ENCODE measurements at places on chromosomes 1 and 21. TPM values are rescaled to one million over a fixed set of nuclear protein-coding genes. Genes with fewer than 3 reads are reported as not detected.

The CLDN19 gene
- not detected for total RNA-seq

The NBPF11 gene
- 4.4 TPM for total RNA-seq

The AGMAT gene
- total RNA-seq: 2.3 TPM

The TTLL7 gene
- total RNA-seq: 1.6 TPM

The LENEP gene
- total RNA-seq: not detected

The NVL gene
- 12.0 TPM for total RNA-seq

The GUCA2B gene
- not detected for total RNA-seq

The TMEM52 gene
- 44.4 TPM for total RNA-seq
